ENCODE measurements at places on chromosomes 3 and 15.

DNA sequence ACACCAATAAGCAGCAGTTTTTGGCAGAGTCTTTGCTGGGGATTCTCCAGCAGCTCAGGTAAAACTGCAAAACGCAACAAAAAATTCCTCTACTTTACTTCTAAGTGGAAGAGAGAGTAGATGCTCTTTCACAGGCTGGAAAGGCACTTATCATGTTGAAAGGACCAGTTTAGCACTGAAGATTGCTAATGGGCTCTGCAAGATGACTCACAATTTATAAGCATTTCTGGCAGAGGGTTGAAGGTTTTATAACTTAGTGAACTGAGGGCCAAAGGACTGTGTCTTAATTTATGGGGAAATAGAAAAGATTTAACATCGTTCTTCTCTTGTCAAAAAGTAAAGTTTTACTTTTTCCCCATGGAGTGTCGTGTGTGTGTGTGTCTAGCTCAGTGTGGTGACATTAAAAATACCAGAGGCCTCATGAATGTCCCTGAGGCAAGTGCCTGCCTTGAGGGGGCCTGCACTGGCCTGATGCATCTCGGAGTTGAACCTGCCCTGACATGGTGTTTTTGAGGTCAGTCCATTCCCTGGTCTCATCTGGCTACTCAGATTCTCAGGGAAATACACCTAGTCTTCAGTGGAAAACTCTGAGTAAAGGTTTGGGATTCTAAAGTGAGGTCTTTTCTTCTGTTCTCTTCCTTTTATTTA, 1092.0 kb downstream of the NAALADL2 start:
- no peak for DNase-seq

- DNase-seq: peak; percentile 72
These were observed 777 bp downstream of the LOXL1 start for GRCh38 chr15:73927003-73927475.

GRCh38 chr3:131360191-131360755, 21.3 kb upstream of the NUDT16 start:
- DNase-seq: no peak

GRCh38 chr3:72351536-72351935, 496.7 kb downstream of the SHQ1 start:
- DNase-seq: no peak

GRCh38 chr15:48458876-48459275, 127.6 kb downstream of the DUT start:
- DNase-seq: no peak

DNA sequence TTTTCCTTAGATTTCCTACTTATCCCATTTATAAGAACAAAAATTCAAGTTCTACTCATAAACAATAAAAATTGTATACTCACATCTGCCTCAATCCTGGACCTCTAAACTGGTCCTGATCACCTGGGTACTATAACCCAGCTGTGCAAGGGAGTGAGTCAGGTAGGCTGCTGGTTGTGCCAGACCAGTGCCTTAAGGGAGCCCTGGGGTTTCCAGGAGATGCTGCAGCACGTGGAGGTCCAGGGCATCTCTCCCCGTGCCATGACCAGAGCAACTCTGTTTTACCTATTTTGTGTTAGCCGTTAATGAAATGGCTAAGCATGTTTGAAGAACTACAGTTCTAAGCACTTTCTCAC, 140.2 kb upstream of the TRIM42 start:
- DNase-seq: no peak

All from nephron progenitor cell (in vitro differentiated cells).